Ureter (tissue), 1 donor: ENCODE measurements at places on chromosomes 4 and X. TPM values are rescaled to one million over a fixed set of nuclear protein-coding genes. Genes with fewer than 3 reads are reported as not detected.

- peak; percentile 46 for DNase-seq
Observed at GRCh38 chr4:791898-792625, 33.9 kb downstream of the CPLX1 start.

DNA sequence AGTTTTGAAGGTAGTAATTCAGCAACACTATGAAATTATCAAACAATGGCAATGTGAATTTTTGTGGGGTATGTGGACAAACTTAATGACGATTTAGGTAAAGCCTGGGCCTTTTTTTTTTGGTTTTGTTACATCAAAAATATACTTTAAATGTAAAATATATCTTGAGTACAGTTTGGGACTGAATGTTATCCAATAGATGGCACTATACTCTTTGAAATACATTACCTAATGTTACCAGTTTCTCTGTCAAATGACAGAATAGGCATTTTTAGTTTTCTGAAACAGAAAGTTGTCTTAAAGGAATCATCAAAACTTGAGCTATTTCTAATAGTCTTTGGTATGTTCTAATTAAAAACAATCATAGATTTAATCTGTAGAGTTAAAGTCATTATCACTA, 1651.9 kb downstream of the C4orf33 start:
- no peak for DNase-seq

DNA sequence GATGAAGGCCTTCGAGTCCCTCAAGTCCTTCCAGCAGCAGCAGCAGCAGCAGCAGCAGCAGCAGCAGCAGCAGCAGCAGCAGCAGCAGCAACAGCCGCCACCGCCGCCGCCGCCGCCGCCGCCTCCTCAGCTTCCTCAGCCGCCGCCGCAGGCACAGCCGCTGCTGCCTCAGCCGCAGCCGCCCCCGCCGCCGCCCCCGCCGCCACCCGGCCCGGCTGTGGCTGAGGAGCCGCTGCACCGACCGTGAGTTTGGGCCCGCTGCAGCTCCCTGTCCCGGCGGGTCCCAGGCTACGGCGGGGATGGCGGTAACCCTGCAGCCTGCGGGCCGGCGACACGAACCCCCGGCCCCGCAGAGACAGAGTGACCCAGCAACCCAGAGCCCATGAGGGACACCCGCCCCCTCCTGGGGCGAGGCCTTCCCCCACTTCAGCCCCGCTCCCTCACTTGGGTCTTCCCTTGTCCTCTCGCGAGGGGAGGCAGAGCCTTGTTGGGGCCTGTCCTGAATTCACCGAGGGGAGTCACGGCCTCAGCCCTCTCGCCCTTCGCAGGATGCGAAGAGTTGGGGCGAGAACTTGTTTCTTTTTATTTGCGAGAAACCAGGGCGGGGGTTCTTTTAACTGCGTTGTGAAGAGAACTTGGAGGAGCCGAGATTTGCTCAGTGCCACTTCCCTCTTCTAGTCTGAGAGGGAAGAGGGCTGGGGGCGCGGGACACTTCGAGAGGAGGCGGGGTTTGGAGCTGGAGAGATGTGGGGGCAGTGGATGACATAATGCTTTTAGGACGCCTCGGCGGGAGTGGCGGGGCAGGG, 568 bp downstream of the HTT start:
- DNase-seq = peak; percentile 67

- no peak for DNase-seq
Observed at GRCh38 chr4:80140194-80140593, 57.1 kb upstream of the PRDM8 start.

DNA sequence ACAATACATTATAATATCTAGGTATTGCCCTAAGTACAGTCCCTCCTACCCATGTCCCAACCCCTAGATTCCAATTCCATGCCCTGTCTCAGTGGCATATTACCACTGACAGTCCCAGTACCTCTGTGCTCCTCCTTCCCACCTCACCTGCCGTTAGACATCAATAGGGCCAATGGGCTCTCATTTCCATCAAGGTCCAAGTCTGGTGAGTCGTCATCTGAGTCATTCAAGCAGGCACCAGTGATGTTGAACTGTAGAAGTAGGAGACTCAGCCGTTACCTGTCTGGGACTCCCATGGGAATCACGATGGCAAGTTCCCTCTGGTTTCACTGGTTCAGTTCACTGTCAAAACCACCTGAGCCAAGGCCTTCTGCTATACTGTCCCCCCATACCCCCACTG, 51.7 kb downstream of the PHF8 start:
- DNase-seq = no peak

The NUP62CL gene
- 2.7 TPM for total RNA-seq

The CPLX1 gene
- 6.7 TPM for total RNA-seq

The CWH43 gene
- total RNA-seq = 17.3 TPM

The RBM47 gene
- total RNA-seq = 110 TPM
